Stimulated activated CD4-positive, alpha-beta T cell treated with anti-CD3 and anti-CD28 coated beads, Interleukin-1b, Interleukin-23, amount 100 ng/mL, for 4 hours (primary cell): ENCODE measurements at places on chromosomes 6 and 20.

- DNase-seq = no peak
Measured at GRCh38 chr20:32603046-32603726, 18.1 kb upstream of the NOL4L start.

DNA sequence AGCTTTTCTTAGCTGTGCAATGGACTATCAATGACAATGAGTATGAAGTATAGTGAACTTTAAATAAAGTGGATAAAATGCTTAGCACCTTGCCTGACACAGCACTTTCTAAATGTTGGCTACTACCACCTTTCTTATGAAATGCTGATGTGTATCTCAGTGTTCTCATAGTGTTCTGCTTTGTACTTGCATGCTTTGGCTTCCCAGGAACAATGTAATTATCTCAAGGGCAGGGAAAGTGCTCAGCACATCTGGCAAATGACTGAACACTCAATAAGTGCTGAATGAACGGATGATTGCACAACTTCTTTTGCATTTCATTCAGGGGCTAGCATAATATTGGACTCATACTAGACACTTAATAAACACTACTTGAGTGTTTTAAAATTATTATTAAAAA is 28.2 kb upstream of the NOX3 start:
- DNase-seq = no peak

DNA sequence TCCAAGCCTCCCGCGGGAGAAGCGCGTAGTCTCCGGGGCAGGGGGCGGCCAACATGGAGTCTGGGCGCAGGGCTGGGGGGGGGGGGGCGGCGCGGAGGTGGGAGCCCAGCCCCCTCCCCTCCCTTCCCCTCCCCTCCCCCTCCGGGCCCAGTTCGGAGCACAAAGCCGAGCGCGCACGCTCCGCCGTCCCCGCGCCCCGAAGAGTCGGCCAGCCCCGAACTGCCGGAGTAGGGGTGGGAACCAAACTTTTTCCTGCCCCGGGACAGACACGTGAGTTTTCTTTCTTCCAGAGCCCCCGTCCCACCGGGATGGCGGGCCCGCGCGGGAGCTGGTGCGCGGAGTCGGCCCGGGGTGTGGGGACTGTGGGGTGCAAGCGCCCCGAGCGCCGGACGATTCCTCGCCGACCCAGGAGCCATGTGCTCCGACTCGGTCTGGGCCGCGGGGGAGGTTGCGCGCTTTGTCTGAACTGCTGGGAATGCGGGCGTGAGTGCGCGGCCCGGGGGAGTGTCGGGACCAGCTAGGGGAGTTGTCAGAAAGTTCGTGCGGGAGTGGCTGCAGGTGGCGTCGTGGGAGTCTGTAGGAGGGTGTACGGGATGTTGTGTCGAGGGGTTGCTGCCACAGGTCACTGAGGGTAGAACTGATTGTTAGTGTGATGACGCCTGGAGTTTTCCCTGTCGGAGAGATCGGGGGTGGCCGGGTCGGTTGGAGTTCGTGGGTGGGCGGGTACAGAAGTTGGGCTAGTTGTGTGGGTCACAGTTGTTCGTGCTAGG is 1.2 kb downstream of the TGIF2 start:
- DNase-seq = peak; percentile 55

DNA sequence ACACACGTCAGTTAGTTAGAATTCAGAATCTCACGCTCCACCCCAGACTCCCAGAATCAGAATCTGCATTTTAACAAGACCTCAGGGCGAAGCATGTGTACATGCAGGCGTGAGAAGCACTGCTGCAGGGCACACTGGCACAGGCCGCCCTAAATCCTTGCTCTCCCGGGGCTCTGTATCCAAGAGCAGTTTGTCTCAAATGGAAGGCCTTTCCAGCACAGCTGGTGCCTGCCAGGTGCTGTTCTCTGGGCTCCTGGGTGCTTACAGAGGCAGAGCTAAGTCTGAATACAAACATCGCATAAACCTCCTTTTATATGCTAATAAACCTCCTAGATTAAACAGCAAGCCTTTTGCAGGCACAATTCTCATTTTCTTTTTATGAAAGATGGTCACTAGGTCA is 119.1 kb upstream of the CD93 start:
- no peak for DNase-seq

GRCh38 chr6:42084889-42085288 is 34.6 kb downstream of the TAF8 start:
- DNase-seq = no peak

DNA sequence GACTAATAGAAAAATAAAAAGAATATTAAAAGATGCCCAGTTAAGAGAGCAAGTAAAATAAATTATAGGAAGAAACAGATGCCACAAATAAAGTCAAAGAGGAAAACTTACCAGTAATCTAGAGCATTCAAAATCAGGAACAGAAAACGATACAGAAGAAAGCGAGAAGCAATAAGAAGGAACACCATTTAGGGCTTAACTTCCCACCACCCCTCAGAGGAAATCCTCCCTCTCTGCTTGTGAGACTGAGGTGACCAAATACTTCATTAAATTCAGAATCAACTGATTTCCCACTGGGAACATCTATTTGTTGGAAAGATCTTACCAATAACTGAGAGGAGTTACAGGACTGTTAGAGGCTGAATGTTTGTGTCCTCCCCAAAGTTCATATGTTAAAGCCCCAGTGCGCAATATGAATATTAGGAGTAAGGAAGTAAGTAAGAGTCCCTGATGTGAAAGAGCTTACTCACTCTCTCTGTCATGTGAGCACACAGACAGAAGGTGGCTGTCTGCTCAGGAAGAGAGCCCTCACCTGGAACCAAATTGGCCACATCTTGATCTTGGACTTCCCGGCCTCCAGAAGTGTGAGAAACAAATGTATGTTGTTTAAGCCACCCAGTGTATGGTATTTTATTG is 19.5 kb downstream of the KATNA1 start:
- DNase-seq = no peak

DNA sequence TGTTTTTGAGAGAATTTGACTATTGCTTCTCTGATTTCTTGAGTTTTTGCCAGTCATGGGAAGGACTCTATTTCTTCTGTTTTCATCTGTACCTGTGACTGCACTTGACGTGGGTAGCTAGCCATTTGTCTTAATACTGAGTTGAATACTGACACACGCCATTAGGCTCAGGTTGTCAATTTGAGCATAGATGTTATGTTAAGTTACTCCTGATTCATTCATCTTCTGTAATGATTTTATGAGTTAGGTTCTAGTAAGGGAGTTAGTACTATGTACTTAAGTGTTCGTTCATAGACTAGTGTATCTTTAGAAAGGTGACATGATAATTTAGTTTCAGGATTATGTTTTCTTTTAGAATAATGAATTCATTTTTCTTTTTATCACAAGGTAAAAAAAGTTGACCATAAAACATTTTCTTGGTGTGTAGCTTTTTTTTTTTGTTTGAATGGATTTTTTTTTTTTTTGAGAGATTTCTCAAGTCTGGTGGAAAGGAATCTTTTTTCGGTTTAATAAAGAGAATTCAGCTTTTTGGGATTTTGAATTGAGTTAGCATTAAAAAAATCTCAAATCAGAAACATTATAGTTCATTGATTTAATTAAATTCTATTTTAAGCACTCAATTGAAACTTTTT is 1.7 kb downstream of the AFDN start:
- DNase-seq = no peak

DNA sequence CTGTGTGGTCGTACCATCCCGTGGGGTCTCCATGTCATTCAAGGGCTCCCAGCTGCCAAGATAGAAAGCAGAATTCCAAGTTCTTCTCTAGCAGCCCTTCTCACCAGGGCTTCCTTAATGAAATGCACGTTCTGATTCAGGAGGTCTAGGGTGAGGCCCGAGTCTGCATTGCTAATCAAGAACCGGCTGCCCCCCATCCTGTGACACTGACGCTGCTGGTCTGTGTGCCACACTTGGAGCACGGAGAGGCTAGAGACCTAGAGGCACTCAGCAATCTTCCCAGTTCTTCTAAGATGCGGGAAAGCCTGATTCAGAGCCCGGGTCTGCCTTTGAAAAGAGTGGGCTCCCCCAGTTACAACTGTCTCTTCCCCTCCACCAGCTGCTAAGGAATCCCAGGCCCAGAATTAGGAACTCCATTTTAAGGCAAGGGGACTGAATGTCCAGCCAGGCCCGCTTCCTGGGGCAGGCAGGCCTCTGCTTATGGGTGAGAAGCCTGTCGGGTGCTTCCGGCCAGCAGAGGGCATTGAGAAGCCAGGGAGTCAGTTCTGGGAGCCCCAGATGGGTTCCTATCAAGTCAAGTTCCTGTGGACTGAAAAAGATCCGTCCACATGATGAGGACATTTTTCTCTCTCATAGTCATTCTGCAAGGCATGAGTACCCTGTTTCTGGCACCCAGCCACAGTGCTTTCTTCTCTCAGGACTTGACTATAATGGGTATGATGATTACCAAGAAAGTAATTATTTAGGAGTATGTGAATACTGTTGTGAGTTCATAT is 69.8 kb upstream of the RIN2 start:
- no peak for DNase-seq

- no peak for DNase-seq
Measured at GRCh38 chr6:79152269-79152737, 74.2 kb upstream of the PHIP start.

- no peak for DNase-seq
Measured at GRCh38 chr20:58719258-58719657, 26.7 kb downstream of the NPEPL1 start.

GRCh38 chr6:80969439-80969838 is 783.0 kb downstream of the TENT5A start:
- no peak for DNase-seq

- DNase-seq = no peak
Measured at GRCh38 chr6:137836788-137837187, 30.3 kb upstream of the TNFAIP3 start.
